ENCODE measurements at places on chromosomes 1 and 21.

GRCh38 chr21:41605934-41606285 lies 98.0 kb upstream of the TMPRSS2 start:
- no peak for DNase-seq

DNA sequence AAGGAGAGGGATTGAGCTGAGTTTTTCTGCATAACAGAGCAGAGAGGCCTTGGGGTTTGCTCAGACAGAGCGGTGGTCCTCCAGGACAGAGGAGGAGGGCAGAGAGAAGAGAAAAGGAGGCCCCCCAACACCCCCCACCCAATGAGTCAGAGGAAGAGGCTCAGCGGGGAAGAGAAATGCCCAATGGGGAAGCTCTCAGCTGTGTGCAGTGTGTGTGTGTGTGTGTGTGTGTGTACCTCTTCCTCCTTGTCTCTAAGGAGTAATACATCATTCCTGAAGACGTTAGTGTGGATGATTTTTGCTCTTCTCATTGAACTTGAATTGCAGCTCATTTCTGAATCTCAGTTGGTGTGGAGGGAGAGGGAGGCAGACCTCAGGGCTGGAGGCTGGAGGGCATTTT lies 8.7 kb downstream of the TMPRSS3 start:
- peak; percentile 50 for DNase-seq

DNA sequence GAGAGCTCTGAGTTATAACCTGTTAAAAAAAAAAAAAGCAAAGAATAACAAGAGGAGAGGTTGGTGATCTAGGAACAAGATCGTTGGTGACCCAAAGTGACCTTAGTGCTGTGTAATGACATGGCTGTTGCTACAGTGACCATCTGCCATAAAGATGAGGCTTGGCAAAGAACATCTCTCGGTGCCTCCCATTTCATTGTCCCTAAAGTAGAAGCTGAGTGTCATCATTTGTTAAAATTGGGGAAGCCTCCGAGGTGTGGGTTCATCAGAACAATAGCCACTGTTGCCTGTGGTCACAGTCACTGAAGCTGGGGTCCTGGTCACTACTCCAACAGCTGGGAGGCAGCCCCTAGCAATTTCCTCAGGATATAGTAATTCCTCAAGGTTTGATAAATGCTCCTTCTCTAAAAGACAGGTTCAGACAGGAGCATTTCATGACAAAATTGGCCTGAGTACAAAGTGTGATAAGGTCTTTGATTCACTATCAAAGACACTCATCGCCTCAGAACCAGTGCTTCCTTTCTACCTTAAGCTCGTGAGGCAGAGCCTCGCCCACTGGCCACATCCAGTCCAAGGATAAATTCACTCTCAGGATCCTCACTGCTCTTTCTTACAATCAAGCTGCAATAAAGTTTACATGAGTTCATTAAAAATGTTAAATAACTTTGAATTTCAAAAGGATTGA lies 81.9 kb upstream of the RGS2 start:
- no peak for DNase-seq

- DNase-seq, result no peak
These were observed 1.5 kb upstream of the TTC24 start for GRCh38 chr1:156578055-156578454.

- DNase-seq, result no peak
These were observed 14.0 kb downstream of the INKA2 start for GRCh38 chr1:111725192-111725591.

GRCh38 chr1:18166341-18166740 lies 58.7 kb downstream of the IGSF21 start:
- no peak for DNase-seq

Measured in suppressor macrophage treated with lipopolysaccharide for 1 hour (primary cell).